ENCODE measurements at places on chromosomes 5 and 9. TPM values are rescaled to one million over a fixed set of nuclear protein-coding genes. Genes with fewer than 3 reads are reported as not detected.

GRCh38 chr9:92660266-92660665 is 9.7 kb downstream of the IPPK start:
- no peak for DNase-seq

PPP2R2B gene
- polyA plus RNA-seq: 0.15 TPM

NTRK2 gene
- polyA plus RNA-seq: not detected

MYORG gene
- polyA plus RNA-seq: 1.4 TPM

GRCh38 chr9:18502546-18502945 is 28.6 kb downstream of the ADAMTSL1 start:
- no peak for DNase-seq

- no peak for DNase-seq
These were observed 612.8 kb downstream of the CSNK1G3 start for GRCh38 chr5:124124711-124125229.

DNA sequence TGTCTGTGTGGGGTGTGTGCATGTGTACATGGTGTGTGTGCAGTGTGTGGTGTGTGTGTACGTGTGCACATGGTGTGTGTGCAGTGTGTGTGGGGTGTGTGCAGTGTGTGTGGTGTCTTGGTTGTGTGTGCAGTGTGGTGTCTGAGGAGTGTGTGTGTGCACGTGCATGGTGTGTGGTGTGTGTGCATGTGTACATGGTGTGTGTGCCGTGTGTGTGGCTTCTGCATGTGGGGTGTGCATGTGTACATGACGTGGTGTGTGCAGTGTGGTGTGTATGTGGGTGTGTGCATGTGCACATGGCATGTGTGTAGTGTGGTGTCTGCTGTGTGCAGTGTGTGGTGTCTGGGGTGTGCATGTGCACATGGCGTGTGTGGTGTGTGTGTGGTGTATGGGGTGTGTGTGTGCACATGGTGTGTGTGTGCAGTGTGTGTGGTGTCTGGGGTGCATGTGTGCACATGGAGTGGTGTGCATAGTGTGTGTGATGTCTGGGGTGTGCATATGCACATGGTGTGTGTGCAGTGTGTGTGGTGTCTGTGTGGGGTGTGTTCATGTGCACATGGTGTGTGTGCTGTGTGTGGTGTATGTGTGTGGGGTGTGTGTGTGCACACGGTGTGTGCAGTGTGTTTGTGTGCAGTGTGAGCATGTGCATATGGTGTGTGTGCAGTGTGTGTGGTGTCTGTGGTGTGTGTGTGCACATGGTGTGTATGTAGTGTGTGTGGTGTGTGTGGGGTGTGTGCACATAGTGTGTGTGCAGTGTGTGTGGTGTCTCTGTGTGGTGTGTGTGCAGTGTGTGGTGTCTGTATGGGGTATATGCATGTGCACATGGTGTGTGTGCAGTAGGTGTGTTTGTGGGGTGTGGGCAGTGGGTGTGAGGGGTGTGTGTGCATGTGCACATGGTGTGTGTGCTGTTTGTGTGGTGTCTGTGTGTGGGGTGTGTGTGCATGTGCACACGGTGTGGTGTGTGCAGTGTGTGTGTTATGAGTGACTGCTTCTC is 40.6 kb upstream of the ZNG1F start:
- DNase-seq: no peak

DNA sequence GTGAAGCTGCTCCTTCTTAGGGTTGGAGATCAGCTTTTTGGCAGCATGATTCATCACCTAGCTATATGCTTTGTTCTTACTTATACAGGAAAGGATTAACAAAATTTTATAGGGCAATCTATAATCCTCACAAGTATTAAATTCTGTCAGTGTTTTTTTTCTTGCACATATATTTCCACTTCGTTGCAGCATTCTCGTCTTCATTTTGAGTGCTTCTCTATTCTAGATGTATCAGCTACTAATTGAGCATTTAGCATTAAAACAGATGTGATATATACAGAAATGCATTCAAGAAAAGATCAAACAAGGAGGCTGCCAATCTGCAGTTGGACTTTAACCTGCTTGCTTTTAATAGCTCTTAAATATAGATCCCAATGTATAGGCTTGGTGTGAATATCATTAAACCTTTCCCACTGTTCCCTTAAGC is 3.6 kb upstream of the CTXN3 start:
- no peak for DNase-seq
